ENCODE measurements at places on chromosomes 6 and 20.

DNA sequence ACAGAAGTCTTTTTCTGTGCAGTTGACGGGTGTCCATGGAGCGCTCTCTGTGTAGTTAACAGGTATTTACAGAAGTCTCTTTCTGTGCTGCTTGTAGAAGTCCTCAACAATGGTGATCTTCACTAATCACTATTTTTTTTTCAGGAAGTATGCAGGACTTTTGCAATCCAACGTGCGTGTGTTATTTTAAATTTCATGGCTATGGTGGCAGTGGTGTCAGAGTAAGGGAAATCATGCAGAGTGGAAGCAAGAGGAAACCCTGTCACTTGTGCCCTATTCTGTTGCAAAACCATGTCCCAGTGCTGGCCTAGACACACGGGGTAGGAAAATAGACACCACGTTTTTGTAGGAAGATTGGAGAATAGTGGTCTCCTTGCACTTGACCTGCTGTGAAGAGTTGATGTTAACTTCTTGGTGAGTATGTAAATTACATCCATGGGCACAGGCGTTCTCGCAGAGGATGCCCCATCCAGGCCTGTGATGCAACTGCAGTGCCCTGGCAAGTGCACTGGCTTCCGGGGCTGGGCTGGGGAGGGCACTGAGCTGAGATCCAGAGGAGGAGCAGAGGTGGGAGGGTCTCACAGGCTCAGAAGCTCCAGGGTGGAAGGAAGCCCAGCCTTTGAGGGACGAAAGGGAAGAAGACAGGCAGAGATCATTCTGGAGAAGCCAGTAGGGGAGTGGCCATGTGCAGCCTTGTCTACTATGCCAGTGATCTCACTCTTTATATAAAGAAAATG is 146.5 kb downstream of the SYCP2 start:
- DNase-seq = no peak

- DNase-seq = no peak
These were observed 119.8 kb downstream of the TOX2 start for GRCh38 chr20:44034451-44034850.

DNA sequence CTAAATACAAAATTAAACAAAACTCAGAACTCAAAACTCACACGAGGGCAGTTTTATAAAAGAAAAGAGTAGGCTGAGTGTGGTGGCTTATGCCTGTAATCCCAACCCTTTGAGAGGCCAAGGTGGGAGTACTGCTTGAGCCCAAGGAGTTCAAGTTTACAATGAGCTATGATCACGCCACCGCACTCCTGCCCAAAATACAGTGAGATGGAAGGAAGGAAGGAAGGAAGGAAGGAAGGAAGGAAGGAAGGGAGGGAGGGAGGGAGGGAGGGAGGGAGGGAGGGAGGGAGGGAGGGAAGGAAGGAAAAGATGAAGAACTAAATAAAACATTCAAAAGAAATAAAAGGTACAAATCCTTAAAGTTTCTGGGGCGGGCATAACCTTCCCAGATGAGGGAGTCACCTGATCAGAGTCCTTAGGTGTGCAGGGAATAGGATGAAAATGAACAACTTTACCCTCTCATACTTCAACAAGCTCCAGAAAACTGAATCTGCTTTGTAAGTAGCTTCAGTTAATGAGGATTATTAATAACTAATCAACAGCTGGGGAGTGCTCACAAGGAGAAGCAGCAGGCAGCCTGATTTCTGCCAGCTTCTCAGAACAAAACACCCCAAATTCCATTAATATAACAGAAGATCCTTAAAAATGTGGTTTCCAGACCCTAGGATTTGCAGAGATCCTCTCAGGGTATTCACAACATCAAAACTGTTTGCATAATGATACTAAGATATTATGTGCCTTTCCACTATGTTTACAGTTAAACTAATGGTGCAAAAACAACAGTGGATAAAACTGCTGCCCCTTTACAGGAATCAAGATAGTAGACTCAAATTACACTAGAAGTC is 21.8 kb downstream of the LMBRD1 start:
- DNase-seq = no peak

DNA sequence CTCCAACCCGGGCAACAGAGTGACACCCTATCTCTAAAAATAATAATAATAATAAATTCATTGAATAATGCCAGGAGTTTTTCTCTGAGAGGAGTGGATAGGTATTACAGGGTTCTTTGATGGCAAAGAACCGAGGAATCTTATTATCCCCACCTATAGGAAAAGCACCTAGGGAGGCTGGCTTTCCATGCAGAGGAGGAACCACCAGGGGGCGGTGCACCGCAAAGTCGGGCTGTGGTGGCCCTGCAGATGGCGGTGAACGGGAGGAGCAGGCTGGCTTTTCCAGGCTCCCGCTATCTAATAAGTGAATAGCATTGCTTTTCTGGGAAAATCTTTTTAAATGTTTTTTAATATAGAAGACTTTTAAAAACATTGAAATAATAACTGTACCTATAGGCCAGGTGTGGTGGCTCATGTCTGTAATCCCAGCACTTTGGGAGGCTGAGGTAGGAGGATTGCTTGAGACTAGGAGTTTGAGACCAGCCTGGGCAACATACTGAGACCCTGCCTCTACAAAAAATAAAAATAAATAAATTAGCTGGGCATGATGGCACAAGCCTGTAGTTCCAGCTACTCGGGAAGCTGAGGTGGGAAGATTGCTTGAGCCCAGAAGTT is 864.2 kb downstream of the KIF16B start:
- peak; percentile 30 for DNase-seq

- no peak for DNase-seq
These were observed 188.6 kb downstream of the BMP2 start for GRCh38 chr20:6956056-6956455.

GRCh38 chr20:12171923-12172524 is 254.3 kb downstream of the BTBD3 start:
- DNase-seq = no peak

DNA sequence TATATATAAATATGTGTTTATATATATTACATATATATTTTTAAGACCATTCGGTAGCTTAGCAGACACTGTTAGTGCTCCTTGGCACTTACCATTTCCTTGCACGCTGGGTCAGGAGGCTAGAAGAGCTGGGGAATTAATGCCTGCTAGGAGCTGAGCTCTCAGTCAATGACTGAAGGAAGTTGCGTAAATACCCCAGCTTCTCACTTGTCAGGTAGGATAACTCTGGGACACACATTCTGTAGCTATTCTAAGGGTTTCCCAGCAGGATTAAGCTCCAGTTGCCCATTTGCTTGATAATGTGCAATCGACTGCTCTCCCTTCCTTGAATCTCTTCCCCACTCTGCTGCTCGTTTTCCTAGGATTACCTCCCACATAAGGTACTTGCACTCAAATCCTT is 15.7 kb upstream of the DNAAF9 start:
- DNase-seq = peak; percentile 52

GRCh38 chr20:9409981-9410380 is 104.4 kb upstream of the LAMP5 start:
- DNase-seq = no peak

DNA sequence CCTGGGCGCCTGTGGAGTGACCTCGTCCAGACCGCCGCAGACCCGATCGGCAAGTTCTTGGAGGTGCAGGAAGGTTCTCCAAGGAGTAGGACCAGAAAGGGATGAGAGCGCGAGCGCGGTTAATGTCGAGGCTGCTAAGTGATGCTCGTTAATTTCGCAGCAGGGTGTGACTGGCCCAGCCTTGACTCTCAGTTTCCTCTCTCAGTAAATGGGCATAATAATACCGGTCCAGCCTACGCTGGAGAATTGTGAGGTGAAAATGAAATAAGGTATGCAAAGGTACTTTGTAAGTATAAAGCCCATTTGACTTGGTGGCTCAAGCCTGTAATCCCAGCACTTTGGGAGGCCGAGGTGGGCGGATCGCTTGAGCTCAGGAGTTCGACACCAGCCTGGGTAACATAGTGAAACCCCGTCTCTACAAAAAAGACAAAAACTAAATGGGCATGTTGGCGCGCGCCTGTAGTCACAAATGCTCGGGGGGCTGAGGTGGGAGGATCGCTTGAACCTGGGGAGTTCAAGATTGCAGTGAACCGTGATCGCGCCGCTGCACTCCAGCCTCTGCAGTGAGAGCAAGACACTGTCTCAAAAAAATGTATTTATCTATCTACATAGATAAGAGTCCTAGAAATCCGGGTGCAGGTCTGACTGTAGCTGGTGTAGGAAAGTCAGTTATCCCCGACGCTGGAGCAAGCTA is 634 bp upstream of the BTBD9 start:
- peak; percentile 16 for DNase-seq

GRCh38 chr20:401682-402495 is 6.2 kb upstream of the RBCK1 start:
- no peak for DNase-seq

DNA sequence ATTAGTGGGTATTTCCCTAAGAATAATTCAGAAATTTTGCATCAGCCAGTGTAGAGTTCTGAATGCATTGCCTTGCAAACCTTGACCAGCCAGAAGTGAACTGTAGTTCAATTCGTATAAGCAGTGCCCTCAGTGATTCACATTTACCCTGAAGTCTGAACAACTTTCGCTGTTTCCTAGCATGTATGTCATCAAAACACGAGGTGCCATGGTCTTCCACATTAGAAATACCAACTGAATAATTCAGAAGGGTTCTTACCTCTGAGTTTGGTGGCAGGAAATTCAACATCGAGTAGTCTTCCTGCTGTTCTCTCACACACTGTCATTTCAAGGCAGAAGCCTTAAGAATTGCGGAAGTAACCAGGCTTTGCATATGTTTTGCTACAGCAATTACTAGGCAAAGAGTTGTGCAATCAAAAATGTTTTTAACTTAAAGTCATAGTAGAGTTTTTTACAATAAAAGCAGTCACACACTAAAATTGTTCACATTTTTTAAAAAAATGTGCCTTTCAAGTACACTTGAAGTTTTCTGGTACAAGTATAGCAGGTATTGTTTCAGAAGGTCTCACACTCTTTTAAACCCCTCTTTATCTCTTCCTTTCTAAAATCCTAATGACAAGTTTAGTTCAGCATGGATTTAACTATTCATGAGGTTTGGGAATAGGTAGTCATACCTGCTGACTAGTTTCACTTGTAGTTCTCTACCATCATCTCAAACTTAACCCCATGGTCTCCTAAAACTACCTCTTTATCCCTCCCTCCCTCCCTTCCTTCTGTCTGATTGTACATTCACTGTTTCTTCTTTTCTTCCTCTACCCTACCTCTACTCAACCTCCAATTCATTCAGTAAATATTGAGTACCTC is 118.3 kb downstream of the STXBP5 start:
- DNase-seq = no peak

DNA sequence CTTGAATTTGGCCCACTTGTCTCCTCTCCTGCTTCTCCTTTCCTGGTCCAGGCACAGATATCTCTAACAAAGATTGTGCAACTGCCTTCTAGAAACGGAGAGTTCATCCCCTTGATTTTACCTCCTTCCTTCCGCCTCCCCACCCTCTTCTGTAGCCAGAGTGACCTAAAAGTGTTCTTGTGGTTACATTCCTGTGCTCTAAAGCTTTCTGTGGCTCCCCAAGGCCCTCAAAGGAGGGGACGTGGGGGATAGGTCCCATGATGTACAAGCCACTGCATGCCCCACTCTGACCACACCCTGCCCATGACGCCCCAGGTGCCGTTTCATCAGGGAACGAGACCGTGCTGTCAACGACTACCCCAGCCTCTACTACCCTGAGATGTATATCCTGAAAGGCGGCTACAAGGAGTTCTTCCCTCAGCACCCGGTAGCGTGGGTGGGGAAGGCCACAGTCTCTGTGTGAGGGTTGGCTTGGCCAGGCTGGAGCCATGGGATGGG is 8.2 kb downstream of the CDC25B start:
- DNase-seq = no peak

GRCh38 chr6:146358431-146359046 is 185.1 kb upstream of the RAB32 start:
- DNase-seq = no peak

DNA sequence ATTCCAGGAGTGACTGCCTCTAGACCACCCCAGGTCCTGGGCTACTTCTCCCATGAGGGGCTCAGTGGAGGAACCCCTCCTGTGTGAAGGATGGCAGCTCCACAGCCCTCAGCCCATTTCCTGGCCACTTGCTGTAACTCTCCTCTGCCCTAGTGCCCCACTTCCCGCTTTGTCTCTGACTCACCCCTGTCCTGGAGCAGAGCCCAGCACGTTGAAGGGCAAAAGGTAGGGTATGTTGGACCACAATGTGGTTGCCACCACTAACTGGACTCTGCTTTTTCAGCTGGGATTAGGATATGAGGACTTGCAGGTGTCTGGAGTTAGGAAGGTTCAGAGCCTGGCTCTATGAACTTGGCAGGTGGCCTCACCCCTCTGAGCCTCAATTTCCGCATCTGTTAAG is 2.4 kb downstream of the MYBL2 start:
- DNase-seq = no peak

DNA sequence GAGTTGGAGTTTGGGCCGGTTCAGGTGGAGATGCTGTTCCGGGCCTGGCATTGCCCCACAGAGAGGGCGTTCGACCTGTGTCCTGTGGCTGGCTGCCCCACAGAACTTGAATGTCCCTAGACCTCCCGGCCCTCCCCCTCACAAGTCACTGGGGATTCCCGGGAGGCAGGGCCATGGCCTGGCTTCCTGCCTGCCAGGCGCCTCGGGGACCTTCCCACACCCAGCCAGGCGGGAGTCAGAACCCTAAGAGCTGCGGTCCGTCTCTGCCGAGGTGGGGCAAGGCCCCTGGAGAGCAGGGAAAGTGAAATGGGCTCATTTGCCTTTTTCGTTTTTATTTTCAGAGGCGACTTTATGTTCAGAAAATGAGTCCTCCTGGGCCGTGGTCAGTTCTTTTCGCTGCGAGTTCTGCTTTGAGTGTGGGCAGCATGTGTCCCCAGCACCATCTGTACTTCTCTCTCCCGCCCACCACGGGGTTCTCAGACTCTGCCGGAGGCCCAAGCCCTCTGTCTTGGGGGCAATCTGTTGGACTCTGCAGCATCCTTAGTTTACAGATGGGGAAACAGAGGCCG is 8.5 kb downstream of the RBM38 start:
- no peak for DNase-seq

GRCh38 chr6:11631008-11631407 is 93.5 kb downstream of the TMEM170B start:
- no peak for DNase-seq

- DNase-seq = no peak
These were observed 1295.1 kb downstream of the EPHA7 start for GRCh38 chr6:92124200-92124651.

GRCh38 chr6:136007345-136007744 is 155.8 kb downstream of the PDE7B start:
- DNase-seq = no peak

Data from NT2/D1 (cell line).